ENCODE measurements at places on chromosomes 7 and 10. TPM values are rescaled to one million over a fixed set of nuclear protein-coding genes. Genes with fewer than 3 reads are reported as not detected.

GNAI1 gene
- total RNA-seq, result 10.0 TPM

TSPAN33 gene
- total RNA-seq, result 0.07 TPM

MALSU1 gene
- 121 TPM for total RNA-seq

FKBP6 gene
- total RNA-seq, result not detected

VOPP1 gene
- 163 TPM for total RNA-seq

UCN3 gene
- not detected for total RNA-seq

OR13A1 gene
- total RNA-seq, result not detected

SH2D4B gene
- under 0.01 TPM for total RNA-seq

SVOPL gene
- not detected for total RNA-seq

GHRHR gene
- total RNA-seq, result not detected

DMBT1 gene
- not detected for total RNA-seq

ARHGAP12 gene
- 22.0 TPM for total RNA-seq

SLC25A13 gene
- total RNA-seq, result 20.9 TPM

ADAM8 gene
- 0.46 TPM for total RNA-seq

ETV1 gene
- 8.1 TPM for total RNA-seq

PDK4 gene
- total RNA-seq, result 13.2 TPM

LIPN gene
- total RNA-seq, result not detected

ZSWIM8 gene
- total RNA-seq, result 39.8 TPM

CTNNA3 gene
- not detected for total RNA-seq

ABLIM1 gene
- total RNA-seq, result 103 TPM

LANCL2 gene
- 16.9 TPM for total RNA-seq

CUL1 gene
- 58.8 TPM for total RNA-seq

BLNK gene
- total RNA-seq, result not detected

ERV3-1 gene
- 11.3 TPM for total RNA-seq

OR6V1 gene
- not detected for total RNA-seq

DRGX gene
- not detected for total RNA-seq

EEPD1 gene
- 0.33 TPM for total RNA-seq

SLC13A1 gene
- total RNA-seq, result not detected

SSMEM1 gene
- not detected for total RNA-seq

CACNA2D1 gene
- 61.4 TPM for total RNA-seq

STX1A gene
- total RNA-seq, result 21.8 TPM

AGAP9 gene
- total RNA-seq, result 1.4 TPM

ACTL6B gene
- not detected for total RNA-seq

TWIST1 gene
- total RNA-seq, result 9.2 TPM

SLC35G1 gene
- total RNA-seq, result 4.4 TPM

LBX1 gene
- total RNA-seq, result not detected

C1GALT1 gene
- 28.8 TPM for total RNA-seq

NKX6-2 gene
- not detected for total RNA-seq

TM9SF3 gene
- 121 TPM for total RNA-seq

GRM3 gene
- total RNA-seq, result not detected

GNAT3 gene
- total RNA-seq, result not detected

METTL2B gene
- 42.7 TPM for total RNA-seq

WDR37 gene
- total RNA-seq, result 22.3 TPM

COL13A1 gene
- total RNA-seq, result 33.6 TPM

UNCX gene
- total RNA-seq, result not detected

CADPS2 gene
- total RNA-seq, result 115 TPM

ACADSB gene
- 4.5 TPM for total RNA-seq

KCNH2 gene
- total RNA-seq, result 0.07 TPM

HOXA9 gene
- total RNA-seq, result 0.18 TPM

NPY gene
- total RNA-seq, result not detected

HMX2 gene
- total RNA-seq, result not detected

TMEM139 gene
- not detected for total RNA-seq

ZPBP gene
- not detected for total RNA-seq

PROSER2 gene
- total RNA-seq, result 6.5 TPM
